ENCODE measurements at places on chromosomes 5 and 9.
A peak's percentile ranks its signal among the peaks of the same experiment; 100 is the strongest.

- DNase-seq: no peak
Observed at GRCh38 chr9:121990600-121991306, 102.4 kb downstream of the TTLL11 start.

DNA sequence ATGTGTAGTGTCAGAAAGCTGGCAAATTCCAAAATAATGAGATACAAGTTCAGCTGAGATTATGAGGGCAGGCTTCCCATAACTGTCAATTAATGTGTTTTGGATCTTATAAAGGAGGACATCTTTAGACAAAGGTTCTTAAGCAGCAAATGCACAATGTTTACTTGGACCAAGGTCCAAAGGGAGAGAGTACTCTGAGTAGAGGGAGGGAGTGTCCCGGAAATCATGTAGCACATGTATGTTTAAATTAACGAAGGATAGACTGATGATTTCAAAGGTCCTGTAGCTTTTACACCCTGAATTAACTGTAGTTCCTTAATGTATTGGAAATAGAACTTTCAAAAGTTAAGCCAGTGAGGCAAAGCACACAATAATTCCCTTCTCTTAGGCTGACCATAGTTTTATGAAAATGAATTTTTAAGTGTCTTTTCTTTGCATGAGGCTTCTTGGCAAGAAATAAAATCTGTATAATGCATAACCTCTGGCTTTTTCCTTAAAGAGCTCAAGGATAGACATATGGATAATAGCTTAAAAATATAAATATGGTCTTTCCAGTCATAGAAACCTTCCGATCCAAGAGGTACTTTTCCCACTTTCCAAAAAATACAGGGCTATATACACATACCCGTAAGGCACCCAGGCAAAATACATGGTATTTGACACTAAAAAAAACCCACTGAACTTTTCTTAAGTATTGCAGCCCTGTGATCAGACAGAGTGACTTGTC is 93.0 kb downstream of the PCSK5 start:
- DNase-seq: no peak

- DNase-seq: peak; percentile 22
Observed at GRCh38 chr9:93183663-93184431, at the start of gene WNK2. Gene WNK2, plus strand, starts transcription at chr9:93184139. Its CDS starts 791 bp downstream, at chr9:93184930.

GRCh38 chr5:31289429-31289828 is 95.9 kb downstream of the CDH6 start:
- DNase-seq: no peak

DNA sequence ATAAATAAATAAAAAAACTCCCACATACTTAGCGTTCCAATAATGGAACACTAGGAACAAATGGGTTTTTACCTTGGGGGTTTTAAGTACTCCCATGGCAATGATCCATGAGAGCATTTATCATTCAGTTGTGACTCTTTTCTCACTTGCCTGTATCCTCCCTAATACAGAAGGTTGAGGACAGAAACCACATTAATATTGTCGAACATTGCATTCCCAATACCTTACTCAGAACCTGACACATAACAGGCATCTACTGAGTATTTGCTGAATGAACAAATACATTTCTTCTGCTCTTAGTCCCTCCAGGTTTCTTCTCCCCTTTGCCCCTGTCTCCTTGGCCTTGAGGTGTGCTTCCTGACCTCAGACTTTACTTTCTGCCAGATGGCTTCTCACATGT is 175.9 kb downstream of the CEMIP2 start:
- peak; percentile 40 for DNase-seq

All from epithelial cell of esophagus (primary cell).